ENCODE measurements at places on chromosomes 12 and 14.

DNA sequence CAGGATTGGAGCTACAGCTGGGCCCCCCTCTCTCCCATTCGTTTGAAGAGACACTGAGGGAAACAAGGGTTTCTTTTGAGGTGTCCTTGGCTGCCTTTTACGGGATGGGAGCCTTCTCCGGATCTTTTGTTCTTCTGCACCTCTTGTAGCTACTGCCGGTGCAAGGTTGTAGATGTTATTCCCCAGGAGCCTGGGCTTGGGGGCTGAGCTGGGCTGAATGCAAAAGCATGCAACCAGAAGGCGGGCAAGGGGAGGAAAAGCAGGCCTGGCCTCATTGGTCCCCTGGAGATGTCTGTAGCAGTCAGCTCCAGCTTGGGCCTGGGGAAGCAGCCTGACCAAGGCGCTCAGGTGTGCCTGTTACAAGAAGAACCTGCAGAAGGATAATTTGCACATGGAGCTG is 110.3 kb downstream of the GCH1 start:
- DNase-seq, result no peak

GRCh38 chr12:55955800-55956508 is 9.9 kb downstream of the PMEL start:
- DNase-seq, result no peak

GRCh38 chr12:12548713-12549112 is 13.9 kb downstream of the DUSP16 start:
- DNase-seq, result no peak

- no peak for DNase-seq
Measured at GRCh38 chr12:3553221-3553620, 62.2 kb downstream of the PRMT8 start.

DNA sequence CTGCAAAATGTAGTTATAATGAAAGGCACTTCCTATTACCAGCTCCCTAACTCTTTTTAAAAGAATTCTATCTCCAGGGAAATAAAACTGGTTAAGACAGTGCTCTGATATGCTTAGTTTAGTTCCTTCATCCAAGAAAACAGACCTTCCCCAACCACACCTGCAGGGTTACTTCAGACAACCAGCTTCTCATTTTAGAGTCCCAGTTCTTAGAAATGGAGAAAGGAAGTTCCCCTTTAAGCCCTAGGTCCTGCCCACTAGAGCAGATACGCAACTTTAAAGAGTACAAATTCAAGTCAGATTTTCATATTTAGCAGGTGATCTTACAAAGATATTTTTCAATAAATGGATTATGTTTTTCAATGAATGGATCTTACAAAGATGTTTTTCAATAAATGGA is 4.4 kb upstream of the WSB2 start:
- DNase-seq, result no peak

DNA sequence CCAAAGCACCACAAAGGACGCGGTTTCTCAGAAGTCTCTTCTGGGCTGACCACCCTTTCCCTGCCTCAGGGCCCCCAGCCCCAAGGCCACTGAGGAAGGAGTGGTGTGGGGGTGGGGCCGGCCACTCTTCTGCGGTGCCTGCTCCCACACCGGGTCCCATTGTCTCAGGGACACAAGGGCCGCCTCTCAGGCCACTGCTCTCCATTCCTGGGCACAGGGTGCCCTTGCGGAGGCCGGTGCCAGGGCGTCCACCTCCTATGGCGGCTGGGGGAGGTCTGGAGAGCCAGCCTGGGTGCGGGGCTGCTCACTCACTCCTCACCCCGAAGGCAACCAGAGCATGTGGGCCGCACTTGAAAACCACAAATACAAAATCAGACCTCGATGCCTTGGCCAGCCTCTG is 44.1 kb downstream of the PRIMA1 start:
- DNase-seq, result no peak

DNA sequence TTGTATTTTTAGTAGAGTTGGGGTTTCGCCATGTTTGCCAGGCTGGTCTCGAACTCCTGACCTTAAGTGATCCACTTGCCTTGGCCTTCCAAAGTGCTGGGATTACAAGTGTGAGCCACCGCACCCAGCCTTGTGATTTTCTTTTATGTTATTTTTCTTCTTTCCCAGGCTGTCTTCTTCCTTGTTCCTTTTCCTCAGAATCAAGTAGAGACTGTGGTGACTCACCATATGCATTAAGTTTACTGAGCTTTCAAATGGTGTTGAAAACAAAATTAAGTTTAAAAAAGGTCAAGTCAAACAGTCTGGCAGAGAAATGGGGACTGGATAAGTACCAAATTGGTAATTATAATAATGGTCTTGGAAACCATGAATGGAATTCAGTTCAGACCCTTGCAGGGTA is 5.7 kb downstream of the ARPC3 start:
- no peak for DNase-seq

DNA sequence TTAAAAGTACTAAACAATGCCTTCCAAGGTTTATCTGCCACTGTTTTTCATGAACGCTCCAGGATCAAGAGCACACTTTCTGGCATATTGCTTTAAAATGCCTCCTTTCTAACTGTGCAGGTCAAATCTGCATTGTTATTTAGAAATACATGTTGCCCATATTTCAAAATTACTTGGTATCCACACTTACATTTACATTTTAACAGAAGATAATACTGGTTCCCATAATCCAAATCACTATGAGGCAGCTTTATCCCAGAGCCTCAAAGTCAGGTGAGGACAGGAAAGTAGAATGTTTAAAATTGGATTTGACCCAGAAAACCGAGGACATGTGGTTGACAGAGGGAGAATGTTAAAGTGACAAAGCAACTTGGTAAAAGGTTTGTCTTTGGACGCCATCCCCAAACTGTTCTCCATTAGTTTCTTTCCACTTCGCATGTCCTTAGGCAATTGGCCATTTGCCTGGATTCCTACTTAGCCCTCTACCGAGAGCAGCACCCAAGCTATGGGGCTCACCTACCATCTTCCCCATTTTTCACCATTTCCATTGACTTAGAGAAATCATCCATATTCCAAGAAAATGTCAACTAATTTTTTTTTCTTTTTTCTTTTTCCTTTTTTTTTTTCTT is 353.0 kb downstream of the PAWR start:
- no peak for DNase-seq
